ENCODE measurements at places on chromosomes 12 and 14.

DNA sequence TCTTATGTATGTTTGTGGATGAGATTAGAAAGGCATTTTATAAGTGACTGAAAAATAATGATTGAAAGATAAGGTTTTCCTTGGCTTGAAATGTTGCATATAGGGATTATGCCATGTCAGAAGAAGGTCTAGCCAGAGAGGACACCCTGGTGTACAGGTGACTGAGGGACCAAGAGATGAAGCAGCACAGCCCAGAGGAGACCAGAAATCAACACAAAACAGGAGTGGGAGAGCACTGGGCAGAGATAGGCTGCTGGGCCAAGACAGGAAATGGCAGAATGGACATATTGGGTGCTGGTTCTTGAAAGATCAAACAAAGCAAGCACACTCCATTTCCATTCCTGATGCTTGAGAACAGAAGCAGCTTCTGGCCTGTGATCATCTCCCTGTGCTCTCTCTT is 24.4 kb upstream of the FRMD6 start:
- no peak for DNase-seq

- no peak for DNase-seq
Observed at GRCh38 chr12:3157581-3158323, 80.6 kb downstream of the TSPAN9 start.

DNA sequence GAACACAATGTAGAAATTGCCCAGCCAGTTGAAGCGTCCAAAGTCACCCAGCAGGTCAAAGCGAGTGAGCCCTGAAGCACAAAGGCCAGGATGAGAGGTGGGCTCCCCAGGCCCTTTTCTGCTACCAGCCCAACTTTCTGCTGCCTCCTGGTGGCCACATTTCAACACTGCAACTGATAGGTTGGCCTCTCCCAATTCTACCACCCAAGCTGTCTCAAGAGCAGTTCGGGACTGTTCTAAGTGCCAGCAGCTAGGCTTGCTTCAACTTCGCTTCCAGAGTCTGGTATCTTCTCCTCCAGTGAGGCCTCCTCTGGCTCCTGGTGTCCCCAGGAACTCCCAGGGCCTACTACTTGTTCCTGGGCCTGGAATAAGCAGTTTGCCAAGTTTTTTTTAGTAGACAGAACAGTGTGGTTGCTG is 3.4 kb upstream of the DHH start:
- DNase-seq = peak; percentile 48

DNA sequence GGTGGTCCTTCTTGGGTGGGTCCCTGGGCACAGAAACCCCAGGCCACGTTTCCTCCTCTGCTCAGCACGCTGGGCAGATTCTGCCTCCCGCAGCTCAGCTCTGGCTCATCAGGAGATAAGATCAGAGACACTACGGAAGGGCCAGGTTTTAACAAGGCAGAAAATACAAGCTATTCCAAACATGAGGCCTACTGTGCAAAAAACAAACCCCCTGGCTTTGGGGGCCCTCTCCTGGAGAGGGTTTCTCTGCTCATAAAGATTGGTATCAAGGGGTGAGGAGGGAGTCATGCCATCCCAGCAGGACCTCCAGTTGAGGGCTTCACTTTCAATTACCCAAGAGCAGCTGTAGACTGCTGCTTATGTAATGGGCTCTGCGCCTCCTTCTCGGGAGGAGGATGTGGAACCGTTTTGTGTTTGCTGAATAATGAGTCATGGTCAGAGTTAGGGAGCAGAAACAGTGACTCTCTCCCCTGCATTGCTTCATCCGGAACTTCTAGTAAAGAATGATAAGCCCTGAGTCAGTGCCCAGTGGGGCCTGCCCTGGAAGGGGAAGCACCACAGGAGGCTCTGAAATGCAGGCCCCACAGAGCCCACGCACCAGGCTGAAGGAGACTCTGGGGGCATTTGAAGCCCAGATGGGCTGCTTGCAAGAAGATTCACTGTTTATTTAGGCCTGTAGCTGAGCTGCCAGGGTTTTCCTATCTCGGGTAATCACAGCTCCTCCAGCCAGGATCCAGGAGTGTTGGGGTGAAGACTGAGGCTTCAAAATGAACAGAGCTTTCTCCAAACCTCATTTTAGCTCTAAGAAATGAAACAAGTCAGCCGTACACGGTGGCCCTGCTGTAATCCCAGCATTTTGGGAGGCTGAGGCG is 79.3 kb downstream of the SSPN start:
- DNase-seq = no peak

DNA sequence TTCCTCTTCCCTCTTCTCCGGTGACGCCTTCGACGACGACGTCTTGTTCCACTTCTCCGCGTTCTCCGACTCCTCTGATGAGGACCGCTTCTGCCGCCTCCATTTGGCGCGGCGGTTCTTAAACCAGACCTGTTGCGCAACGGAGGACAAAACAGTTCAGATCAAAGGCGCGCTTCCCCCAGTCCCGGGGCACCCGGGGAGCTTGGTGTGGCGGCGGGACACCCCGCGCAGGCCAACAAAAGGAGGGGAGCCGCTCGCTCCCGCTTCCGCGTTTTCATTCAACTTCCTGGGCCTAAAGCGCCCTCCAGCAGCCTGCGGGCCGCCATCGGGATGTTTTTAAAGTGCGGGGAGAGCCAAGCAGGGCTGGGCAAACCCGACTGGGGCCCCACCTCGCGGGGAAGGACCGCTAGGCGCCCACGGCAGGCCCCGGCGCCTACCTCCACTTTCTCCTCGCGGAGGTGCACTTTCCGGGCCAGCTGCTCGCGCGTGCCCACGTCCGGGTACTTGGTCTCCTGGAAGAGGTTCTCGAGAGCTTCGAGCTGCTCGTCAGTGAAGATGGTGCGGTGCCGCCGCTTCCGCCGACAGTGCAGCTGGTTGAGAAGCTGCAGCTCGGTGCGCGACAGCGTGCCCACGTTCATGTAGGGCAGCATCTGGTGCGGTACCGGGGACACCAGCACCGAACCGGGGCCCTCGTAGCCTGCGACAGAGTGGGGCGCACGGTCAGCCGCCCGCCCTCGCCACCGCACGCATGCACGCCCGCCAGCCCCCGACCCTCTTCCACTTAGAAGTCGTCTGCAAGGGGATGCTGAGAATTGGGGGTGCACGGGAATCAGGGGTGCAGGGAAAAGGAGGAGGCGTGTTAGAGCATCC is 1.2 kb downstream of the GSC start:
- DNase-seq = no peak
